ENCODE measurements at places on chromosomes 13 and 19. TPM values are rescaled to one million over a fixed set of nuclear protein-coding genes. Genes with fewer than 3 reads are reported as not detected.

Gene OVOL3
- not detected for total RNA-seq

Gene STOML3
- not detected for total RNA-seq

Gene FGF21
- not detected for total RNA-seq

Gene KLK3
- not detected for total RNA-seq

Gene CCDC8
- total RNA-seq, result 1.7 TPM

Gene ADM5
- total RNA-seq, result 3.9 TPM

Gene RPS28
- total RNA-seq, result 357 TPM

Gene COMP
- total RNA-seq, result not detected

Gene KDM4B
- total RNA-seq, result 37.9 TPM
